KBM-7 (cell line): ENCODE measurements at places on chromosomes 11 and 22.
A peak's percentile ranks its signal among the peaks of the same experiment; 100 is the strongest.

- DNase-seq = no peak
Measured at GRCh38 chr11:88521399-88521798, 183.9 kb upstream of the CTSC start.

DNA sequence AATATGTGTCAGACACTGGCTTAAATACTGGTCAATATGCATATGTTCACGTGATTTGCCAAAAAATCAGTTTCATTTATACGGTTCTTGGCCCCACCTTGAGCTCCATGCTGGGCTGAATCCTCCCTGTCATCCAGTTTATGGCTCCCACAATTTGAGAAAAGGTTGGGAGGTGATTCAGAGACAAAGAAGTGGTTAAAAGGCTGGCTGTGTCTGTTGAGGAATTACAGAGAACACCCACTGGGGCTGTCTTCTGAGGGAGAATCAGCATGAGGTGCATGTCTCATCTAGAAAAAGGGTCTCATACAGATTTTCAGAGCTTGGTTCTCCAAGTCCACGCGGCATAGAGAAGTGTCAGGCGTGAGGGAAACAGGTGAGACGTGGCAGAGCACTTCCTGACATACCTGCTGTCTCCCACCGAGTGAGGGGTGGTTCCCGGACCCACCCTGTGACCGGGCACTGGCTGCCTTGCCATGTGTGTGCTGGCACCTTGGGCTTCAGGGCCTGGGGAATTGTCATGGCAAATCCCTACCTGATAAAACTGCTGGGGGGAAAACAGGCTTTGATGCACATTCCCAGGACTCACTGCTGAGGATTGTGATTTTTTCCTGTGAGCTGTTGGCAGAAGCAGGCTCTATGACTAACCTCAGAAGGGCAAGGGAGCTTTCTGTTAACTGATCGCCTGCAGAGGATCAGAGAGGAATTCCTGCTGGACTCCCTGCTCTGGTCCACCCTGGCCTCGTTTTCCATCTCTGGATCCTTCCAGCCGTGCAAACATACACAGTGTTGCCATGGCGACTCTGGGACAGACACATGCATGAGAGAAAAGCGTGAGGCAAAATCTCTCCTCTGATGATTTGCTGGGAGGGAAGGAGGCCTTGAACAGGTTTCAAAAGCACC lies 223.6 kb downstream of the ADAMTS15 start:
- no peak for DNase-seq

GRCh38 chr11:10785146-10785474 lies 23.6 kb downstream of the EIF4G2 start:
- no peak for DNase-seq

- DNase-seq = no peak
Measured at GRCh38 chr11:117627259-117627658, 169.8 kb downstream of the DSCAML1 start.

GRCh38 chr11:111361874-111362273 lies 17.2 kb downstream of the POU2AF1 start:
- DNase-seq = no peak

DNA sequence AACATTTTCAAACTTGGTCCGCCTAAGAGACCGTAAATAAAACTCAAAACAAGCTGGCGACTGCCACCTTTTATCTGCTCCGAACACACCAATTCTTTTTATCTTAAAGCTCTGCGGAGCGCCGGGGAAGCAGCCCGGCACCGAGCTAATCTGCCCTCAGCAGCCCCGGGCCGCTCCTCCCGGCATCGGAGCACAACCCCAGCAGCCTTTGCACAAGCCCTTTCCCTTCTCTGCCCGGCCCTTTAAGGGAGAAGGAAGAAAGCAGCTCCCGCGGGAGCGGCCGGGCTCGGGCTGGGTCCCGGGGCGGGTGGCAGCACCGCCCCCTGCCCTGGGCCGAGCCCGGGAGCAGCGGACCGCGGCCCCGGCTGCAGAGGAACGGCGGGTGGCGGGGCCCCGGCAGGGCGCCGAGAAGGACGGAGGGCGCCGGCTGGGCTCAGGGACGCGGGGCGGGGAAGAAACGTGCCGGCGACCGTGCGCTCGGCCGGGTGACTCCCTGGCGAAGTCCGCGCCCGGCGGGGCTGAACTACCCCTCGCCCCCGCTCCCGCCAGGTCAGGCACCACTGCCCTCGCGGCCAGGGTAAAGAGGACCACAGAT lies 133.6 kb upstream of the C11orf58 start:
- peak; percentile 35 for DNase-seq

DNA sequence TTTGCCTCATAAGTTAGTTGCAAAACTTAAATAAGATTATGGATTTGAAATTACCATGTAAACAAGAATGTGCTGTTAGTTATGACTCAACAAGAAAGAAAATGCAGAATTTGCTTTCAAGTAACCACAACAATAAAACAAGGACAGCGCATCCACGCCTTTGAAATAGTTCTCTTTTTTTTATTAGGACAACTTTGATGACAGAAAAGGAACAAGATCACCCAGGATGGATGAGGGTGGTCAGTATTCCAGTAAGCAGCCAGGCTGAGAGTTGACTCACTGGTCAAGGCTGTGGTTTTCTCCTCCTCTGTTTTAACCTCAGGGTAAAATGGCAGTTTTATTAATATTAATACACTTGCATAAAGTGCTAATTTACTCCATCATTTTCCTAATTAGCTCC lies 544.4 kb downstream of the OPCML start:
- DNase-seq = no peak

GRCh38 chr22:45917146-45917545 lies 59.8 kb downstream of the WNT7B start:
- no peak for DNase-seq

DNA sequence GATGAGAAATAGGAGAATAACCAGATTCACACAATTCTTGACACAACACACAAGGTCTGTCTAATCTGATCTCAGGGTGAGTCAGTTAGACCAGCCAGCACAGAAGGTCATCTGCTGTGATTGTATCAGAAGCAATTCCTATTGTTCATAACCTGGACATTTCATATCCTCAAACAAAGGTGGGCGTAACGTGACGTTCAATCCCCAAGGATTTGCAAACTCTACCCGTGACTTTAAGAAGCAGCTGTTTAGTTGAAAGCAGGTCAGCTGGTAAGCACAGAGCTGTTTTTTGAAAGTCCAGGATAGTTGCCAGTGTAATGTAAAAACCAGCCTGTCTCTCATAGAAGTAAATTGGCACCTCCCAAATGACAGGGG lies 385.1 kb downstream of the DCDC1 start:
- DNase-seq = no peak

GRCh38 chr11:65419772-65420481 lies 2.7 kb upstream of the NEAT1 start:
- peak; percentile 91 for DNase-seq

- DNase-seq = no peak
Measured at GRCh38 chr11:88345408-88345807, 7.9 kb upstream of the CTSC start.

- no peak for DNase-seq
Measured at GRCh38 chr11:33692013-33692504, 8.6 kb downstream of the C11orf91 start.

DNA sequence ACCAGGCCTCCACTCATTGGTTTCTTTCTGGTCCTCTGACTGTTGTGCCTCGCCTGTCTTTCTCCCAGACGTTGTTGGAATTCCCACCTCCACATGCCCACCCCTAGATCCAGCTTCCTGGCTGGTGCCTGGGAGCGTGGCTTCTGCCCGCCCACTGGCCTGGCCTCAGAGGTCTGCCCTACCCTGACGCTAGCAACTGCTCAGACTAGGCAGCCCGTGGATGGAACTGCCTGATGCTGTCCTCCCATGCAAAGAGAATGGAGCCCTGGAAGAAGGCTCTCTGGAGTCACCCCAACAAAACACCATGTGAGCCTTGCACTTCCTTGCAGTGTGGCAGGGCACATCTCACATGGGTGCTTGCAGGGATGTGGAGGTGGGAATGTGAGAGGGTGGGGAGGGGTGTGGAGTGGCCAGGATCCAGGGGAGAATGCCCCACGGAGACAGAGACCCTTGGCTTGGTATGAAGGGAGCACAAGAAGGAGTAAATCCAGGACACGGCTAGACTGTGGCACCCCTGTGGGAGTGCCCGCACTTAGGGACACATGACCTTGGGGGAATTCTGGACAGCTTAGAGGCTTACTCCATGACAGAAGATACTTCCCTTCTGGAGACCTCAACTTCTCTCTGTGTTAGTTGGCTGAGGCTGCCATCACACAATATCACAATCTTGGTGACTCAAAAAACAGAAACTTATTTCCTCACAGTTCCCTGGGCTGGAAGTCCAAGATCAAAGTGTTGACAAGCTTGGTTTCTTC lies 22.5 kb upstream of the ADA2 start:
- no peak for DNase-seq

GRCh38 chr22:38214302-38215056 lies 12.7 kb downstream of the MAFF start:
- DNase-seq = no peak

GRCh38 chr11:62152245-62153086 lies 28.7 kb downstream of the INCENP start:
- DNase-seq = no peak

- no peak for DNase-seq
Measured at GRCh38 chr11:14399087-14399486, 40.1 kb upstream of the RRAS2 start.

- no peak for DNase-seq
Measured at GRCh38 chr22:23063539-23064380, 6.6 kb upstream of the GNAZ start.

DNA sequence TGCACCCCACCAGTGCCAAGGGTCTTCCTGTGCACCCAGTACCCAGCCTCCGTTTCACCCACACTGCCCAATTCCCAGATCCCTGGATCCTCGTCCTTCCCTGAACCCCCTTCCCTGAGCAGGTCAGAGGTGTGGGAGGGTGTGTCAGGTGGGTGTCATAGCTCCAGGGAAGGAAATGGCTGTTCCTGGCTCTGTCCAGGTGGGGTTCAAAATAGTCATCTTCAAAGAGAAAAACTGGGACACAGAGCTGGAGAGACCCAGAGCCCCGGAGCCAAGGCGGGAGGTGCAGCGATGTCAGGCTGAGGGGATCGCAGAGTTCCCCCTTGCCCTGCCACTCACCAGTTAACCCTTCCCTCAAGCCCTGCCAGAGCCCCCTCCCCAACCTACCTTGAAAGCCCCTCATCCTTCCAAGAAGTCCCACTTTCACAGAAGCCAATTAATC lies 698 bp downstream of the C1QTNF4 start:
- DNase-seq = no peak

DNA sequence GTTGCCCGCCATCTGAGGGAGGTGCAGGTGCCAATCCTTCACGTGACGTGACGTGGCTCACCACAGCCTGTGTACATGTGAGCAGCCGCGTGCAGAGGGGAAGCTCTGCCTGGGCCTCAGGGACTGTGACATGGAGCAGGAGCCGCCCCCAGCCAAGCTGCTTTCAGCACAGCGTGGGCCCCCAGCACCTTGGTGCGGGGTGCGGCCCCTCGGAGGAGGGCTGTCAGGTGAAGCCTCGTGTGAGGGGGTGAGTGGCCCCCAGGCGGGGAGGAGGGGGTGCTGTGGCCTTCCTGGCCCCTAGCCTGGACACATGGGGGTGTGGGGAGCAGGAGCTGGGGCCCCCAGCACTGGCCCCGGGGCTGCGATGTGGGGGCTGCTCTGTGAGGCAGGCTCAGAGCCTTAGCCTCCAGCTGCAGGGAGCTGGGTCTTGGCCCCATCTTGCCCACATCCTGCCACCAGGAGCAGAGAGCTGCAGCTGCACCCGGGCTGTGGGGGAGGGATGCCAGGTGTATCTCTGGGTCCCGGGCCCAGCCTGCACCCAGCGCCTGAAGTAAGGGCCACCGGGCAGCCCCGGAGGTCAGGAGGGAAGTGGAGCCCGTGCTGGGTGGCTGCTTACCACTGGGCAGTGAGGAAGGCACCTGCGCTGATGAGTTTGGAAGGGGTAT lies at the start of gene ADORA2A:
TSS of gene ADORA2A (plus strand) at position 100 of the 665 bp plus-strand sequence. CDS start 5,806 bp downstream, outside the sequence.
- no peak for DNase-seq

GRCh38 chr11:75472081-75472732 lies 39.2 kb upstream of the KLHL35 start:
- no peak for DNase-seq

GRCh38 chr11:93199616-93200015 lies 1.8 kb upstream of the SLC36A4 start:
- peak; percentile 19 for DNase-seq

DNA sequence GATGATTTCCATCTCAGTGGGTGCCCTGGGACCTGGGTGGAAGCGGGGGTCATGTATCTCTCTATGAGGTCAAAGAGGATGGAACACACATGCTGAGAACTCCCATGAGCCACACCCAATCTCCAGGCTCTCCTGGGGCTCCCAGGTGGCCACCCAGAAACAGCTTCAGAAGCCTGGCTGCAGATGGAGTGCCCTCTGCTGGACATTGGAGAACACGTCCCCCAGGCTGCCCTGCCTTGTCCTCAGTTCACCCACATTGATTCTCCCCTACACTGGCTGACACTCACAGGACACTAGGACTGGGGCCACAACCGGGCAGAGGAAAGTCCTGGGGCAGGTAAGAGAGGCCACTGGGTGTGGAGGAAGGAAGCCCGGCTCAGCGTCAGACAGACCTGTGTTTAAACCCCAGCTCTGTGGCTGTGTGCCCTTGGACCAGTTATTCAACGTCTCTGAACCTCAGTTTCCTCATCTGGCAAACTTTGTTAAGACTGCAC lies 4.5 kb upstream of the NOL12 start:
- DNase-seq = peak; percentile 86

DNA sequence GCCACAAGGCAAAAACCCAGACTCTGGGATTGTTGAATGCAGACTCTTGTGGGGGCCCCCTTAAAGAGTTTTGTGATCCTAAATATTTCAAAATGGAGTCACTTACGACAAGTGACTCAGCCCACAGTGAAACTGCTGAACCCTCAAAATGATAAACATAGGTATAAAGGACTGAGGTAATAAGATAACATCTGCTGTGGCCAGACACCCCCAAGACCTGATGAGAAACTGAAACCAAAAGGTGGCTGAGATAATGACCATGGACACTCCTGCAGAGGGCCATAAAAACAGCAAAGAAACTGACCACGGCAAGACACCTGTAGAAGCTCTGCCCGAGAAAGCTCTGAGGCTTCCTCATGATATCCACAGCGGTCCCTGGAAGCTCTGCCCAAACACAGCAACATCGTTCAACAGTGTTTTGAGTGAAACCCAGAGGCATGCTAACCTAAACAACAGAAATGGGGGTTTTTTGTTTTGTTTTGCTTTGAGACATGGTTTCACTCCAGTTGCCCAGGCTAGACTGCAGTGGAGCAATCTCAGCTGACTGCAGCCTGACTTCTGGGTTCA lies 1.6 kb upstream of the PLAAT4 start:
- DNase-seq = no peak

- no peak for DNase-seq
Measured at GRCh38 chr11:101498891-101499290, 84.9 kb downstream of the TRPC6 start.

DNA sequence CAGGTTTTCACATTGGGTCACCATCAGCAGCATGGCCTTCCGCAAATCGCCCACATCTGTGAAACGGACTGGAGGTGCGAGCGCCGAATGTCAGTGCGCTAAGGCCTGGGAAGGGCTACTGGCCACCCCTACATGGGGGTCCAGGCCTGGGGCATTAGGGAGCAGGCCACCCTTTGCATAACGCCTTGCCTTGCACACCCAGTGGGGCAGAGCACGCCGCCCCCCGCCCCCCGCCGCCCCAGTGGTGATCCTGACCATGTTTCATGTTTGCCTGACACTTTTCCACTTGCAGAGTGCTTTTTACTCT lies 2.6 kb downstream of the GRK2 start:
- no peak for DNase-seq
